Smooth muscle cell of the umbilical artery (primary cell): ENCODE measurements at places on chromosomes 3 and 15. TPM values are rescaled to one million over a fixed set of nuclear protein-coding genes. Genes with fewer than 3 reads are reported as not detected.

RTP3 gene
- total RNA-seq: not detected in 2 replicates

SPATA12 gene
- not detected in 2 replicates for total RNA-seq

ZCWPW2 gene
- total RNA-seq: 0.74 and 1.2 TPM in 2 replicates

GOLGA8G gene
- total RNA-seq: under 0.01 TPM in 1 of 2 replicates, not detected in the other

UNC13C gene
- total RNA-seq: not detected in 2 replicates

ACKR2 gene
- not detected in 2 replicates for total RNA-seq

UNC45A gene
- 81.4 and 106 TPM in 2 replicates for total RNA-seq

EPHA6 gene
- total RNA-seq: not detected in 2 replicates

PATL2 gene
- total RNA-seq: 0.30 and 0.37 TPM in 2 replicates

ITIH1 gene
- not detected in 2 replicates for total RNA-seq

CILP gene
- total RNA-seq: 0.59 TPM in 1 of 2 replicates, not detected in the other

PLOD2 gene
- total RNA-seq: 1,423 and 1,580 TPM in 2 replicates

KLHL40 gene
- not detected in 2 replicates for total RNA-seq

CPNE9 gene
- total RNA-seq: not detected in 2 replicates

FBXO40 gene
- total RNA-seq: not detected in 2 replicates

THOC7 gene
- 42.2 and 51.5 TPM in 2 replicates for total RNA-seq

TEX55 gene
- total RNA-seq: not detected in 2 replicates
